ENCODE measurements at places on chromosomes 3 and 15.

DNA sequence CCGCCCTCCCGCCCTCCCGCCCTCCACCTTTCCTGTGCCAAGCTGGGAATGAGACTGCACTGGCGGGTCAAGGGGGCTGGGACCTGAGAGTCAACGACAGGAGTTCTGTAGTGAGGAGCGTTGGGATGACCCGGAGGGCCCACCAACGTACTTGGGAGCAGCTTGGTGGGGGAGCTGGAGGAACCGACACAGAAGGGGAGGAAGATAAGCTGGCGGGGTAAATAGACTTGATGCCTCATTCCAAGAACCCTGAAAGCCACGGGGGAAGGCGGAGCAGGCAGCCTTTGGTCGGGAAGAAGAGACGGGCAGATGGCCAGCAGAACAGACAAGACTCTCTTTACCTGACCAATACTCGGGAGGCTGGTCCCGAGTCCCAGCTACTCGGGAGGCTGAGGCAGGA is 277 bp downstream of the FMN1 start:
- no peak for DNase-seq

- DNase-seq: no peak
Observed at GRCh38 chr3:40465456-40465855, 8.3 kb downstream of the RPL14 start.

DNA sequence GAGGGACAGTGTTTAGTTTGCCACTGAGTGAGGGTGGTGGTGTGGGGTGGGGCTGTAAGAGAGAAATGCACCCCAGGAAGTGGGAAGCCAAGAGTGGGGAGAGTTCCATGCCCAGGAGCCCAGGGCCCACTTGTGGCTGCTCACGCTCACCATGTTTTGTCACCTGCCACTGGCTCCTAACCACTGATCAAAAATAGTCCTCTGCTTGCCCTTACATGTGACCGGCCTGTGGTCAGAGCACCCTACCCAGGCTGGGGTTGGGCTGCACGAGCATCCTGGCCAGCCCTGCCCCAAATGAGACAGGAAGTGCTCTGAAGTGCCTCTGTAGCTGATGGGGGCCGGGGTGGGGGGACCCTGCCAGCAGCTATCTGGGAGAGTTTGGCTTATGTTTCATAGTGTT is 216.3 kb downstream of the RPLP1 start:
- DNase-seq: peak; percentile 19

GRCh38 chr15:85430406-85431204 is 50.2 kb downstream of the AKAP13 start:
- no peak for DNase-seq

DNA sequence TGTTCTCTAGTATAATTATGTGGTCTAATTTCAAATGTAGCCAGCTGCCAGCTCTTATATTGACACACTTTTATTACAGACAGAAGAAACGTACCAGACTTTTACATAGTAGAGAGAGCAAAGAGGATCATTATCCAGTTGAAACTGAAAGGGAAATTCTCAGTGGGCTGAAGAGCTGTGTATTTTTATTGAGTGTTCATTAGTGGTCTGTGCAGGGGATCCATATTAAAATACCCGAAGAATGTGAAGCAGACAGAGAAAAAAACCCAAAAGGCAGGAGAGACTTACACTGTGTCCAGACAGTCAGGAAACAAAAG is 41.3 kb downstream of the MYRIP start:
- no peak for DNase-seq

DNA sequence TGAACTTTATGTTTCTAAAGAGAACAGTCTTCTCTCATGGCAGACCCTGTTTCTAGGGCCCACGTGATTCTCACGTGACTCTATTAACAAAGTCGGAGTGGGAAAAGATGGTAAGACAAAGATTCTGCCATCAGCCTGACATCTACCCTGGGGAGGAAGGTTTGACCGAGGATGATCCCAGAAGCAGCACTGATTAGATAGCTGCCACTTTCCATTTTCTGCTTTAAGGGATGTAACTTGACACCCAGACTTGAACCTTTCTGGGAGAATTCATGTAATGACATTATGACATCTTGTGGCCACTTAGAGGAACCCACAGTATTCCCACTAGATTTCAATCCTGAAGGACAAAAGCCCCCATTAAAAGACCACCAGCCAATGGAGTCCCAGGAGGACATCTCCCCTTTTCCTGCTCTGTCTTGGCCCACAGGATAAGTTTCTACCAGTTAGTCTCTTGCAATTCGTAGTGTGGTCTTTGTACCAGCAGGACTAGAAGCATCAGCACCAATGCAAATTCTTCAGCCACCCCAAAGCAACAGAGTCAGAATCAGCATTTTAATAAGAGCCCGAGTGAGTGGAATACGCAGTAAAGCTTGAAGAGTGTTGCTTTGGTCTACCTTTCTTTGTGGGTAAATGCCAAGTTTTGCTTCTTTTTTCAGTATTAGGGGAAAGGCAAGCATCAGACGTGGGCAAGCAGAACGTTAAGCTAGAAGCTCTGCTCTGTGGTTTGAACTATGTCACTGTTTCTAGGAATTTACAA is 480.5 kb upstream of the PROK2 start:
- no peak for DNase-seq

GRCh38 chr3:182234881-182235280 is 523.2 kb downstream of the SOX2 start:
- DNase-seq: no peak

- no peak for DNase-seq
Observed at GRCh38 chr3:169171739-169172138, 491.8 kb downstream of the MECOM start.

DNA sequence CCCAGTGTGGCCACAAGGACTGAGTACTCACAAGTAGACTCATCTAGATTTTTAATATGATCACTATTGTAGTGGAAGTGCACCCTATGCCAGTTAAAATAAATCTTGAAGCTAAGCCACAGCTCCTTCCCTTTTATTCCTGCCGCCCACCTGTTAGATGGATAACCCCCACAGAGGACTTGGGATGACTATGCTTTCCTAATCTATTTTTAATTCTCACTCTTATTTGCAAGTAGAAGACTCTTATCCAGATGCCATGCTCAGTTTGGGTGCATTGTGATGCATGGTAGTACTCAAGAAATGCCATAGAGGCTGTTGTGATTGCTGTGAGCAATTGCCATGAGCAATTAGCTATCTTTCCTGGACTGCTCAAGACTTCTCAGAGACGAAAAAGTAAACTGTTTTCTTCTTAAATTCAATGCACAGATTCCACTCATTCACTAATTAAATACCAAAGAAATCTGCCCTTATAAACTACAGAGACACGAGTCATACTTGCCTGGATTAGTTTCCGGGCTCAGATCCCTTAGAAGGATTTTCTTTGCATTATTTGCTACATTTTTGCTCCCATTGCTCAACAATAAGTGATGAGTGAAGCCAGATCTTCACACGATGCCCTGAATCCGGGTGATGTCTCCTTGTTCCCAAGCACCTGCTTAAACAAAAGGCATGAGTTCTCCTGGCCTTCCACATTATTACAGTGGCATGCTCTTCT is 472.1 kb downstream of the SOX2 start:
- DNase-seq: no peak

GRCh38 chr3:188006726-188007393 is 147.1 kb upstream of the LPP start:
- no peak for DNase-seq

DNA sequence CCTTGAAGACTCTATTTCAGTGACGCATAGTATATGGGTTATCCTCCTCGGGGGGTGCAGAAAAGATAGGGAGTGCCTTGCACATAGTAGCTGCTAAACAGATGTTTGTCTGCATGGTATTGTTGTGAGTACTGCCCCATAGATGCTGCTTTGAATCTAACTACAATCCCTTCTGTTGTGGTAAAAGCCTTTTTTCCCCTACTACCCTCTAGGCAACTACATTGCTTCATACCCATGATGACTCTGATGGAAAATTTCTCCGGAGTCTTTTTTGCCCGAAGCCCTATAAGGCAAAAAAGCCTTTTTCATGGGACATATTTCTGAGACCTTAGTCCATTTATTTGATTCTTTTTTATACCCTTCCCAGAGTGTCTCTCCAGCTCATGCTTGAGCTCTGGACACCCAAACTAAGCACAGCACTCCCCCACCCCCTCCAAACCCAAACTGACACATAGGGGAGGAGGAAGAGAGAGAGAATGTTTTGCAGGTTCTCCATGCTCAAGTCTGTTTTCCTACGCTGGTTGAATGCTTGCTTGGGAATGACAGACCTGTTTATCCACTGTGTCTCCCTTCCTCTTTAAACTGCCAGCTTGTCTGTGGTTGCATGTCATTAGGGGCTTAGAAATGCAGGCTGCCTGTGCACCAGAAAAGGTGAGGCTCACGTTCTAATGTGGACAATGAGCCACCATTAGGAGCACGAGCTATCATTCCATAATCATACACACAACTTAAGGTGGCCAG is 52.9 kb downstream of the LRTM1 start:
- DNase-seq: no peak

GRCh38 chr15:99296386-99296785 is 45.1 kb downstream of the LRRC28 start:
- no peak for DNase-seq

GRCh38 chr3:15505479-15506165 is 15.9 kb downstream of the COLQ start:
- DNase-seq: no peak

Data from activated CD8-positive, alpha-beta memory T cell treated with anti-CD3 and anti-CD28 coated beads for 4 hours (primary cell).